CD4-positive, alpha-beta T cell treated with Interleukin-10 for 1 hour (primary cell): ENCODE measurements at places on chromosomes 1 and 21.

DNA sequence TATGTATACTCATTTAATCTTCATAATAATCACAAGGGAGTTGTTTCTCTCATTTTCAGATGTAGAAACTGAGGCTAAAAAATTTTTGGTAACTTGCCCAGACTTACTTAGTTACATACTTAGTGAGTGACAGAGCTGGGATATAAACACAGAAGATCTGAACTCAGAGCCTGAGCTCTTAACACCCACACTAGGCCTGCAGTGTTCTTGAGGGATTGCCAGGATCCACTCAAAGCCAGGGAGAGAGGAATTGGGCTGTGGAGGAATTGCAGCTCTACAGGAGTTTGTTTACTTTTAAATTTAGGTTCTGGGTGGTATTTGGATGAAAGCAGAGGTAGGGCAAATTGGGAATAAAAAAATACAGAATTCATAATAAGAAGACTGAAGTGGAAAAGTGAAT is 515.1 kb upstream of the PLXNA2 start:
- no peak for DNase-seq

- no peak for DNase-seq
Observed at GRCh38 chr21:31267644-31268043, 76.4 kb downstream of the TIAM1 start.

GRCh38 chr1:245118806-245119205 is 36.0 kb upstream of the KIF26B start:
- no peak for DNase-seq

DNA sequence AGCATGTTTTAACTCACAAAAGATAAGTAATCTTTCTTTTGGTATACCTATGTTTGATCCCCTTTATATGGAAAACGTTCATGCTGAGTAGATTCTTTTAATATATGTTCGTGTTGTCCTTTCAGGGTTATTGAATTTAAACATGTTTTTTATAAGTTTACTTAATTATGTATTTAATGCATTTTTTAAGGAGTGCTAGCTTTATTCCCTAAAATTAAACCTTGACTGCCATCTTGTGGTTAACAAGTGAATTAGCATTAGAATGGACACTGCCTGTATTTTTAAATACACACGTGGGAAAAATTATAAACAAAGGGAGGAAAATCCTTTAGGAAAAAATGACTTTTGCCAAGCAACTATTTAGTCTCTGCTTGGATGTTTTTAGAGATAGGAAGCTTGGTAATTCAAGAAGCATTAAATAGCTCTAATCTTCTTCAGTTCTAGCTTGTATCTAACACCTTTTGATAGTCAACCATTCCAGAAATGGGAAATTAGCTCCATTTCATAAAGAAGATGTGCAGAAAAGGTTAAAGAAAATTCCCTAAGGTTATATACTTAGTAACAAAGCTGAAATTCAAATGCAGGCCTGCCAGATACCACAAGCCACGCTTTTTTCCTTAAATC is 43.0 kb downstream of the UBE2U start:
- peak; percentile 35 for DNase-seq

DNA sequence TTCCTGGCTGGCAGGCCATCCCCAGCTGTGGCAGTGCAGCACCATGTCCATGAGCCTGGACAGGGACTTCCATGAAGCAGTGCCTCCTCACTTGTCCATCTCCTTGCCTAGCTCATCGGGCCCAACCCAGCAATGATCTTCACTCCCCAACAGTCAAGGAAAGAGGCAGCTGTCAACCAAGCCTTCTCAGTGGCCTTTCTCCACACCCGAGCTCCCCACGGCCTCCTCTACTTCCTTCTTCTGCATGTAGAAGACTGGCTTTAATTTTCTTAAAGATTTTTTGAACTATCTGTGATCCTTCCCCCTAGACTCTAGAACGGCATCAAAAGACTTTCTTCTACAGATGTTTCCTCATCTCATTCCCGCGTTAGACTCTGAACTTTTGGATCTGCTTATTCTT is 65.5 kb upstream of the COA6 start:
- no peak for DNase-seq

GRCh38 chr1:215768303-215768702 is 201.2 kb downstream of the KCTD3 start:
- no peak for DNase-seq

DNA sequence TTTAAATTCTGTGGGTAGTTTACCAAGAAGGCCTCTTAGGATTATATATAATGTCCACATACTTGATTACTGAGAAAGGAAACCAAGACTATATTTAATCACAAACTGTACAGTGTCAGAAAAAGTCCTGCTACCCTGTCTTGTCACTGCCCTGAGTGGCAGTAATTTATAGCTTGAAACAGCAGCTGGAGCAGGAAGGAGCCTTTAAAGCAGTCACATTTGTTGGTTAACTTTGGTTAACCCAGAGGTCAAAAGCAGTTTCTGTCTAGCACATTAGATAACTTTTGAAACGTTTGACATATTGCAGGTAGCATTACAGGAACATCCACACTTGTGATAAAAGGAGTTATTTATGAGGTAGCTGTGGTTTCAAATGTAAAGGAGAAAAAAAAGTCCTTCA is 161.7 kb downstream of the ROR1 start:
- DNase-seq, result no peak

- DNase-seq, result no peak
Observed at GRCh38 chr1:47647327-47647845, 209.5 kb downstream of the FOXD2 start.

DNA sequence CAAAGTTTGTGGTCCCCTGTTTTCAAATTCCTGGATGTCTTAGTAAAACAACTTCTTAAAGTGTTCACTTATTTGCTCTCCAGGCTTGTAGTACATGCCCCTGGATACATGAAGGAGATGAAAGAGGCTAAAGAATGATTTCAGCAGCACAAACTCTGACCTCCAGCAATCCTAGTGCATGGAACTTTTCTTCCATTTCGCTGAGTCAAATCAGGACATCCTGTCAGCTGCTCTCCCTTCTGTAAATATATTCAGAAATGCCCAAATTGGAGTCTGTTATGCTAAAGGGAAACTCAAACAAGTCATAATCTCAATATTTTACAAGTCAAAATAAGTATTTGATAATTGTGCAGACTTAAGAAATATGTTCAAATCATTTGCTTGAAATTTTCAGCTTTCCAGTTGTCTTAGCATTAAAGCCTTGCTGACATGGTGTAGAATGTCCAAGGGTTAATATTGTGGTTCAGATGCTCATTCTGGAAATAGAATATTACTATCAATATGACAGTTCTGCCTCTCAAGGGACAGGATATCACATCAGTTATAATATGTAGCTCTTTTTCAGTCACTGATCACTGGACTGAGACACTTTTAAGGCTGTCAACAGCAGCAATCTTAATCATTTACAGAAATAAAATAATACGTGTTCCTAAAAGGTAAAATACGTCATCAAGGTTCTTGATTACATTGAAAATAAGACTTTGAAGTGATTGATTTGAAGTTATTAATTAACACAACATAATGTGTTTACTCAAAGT is 1157.3 kb downstream of the PLA2G4A start:
- DNase-seq, result no peak

DNA sequence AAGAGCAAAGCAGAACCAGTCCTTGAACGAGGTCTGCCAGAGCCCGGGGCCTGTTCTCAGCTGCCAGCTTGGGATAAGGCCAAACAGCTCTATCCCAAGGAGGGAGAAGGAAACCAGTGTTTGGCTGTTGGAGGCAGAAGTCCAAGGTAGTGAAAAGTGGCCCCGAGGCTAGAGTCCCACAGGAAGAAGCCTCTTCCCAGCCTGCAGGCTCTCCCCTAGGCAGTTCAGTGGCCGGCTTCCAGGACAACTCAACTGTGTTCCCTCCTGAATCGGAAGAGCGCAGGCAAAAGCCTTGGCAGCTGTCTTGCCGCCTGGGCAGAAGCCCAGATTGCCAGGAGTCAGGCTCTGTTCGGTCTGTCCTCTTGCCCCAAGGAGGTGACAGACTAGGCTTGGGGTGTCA is 19.3 kb downstream of the QSOX1 start:
- DNase-seq, result no peak

GRCh38 chr1:44932151-44932550 is 54.2 kb downstream of the EIF2B3 start:
- DNase-seq, result no peak

GRCh38 chr1:2411801-2412394 is 466 bp downstream of the PEX10 start:
- DNase-seq, result no peak
